ENCODE measurements at places on chromosomes 2 and 18.

- DNase-seq, result no peak
These were observed 37.0 kb upstream of the TAF1B start for GRCh38 chr2:9806298-9806610.

- no peak for DNase-seq
These were observed 7.1 kb downstream of the NEURL3 start for GRCh38 chr2:96498021-96498431.

- no peak for DNase-seq
These were observed 766.1 kb upstream of the SALL3 start for GRCh38 chr18:78213361-78213994.

DNA sequence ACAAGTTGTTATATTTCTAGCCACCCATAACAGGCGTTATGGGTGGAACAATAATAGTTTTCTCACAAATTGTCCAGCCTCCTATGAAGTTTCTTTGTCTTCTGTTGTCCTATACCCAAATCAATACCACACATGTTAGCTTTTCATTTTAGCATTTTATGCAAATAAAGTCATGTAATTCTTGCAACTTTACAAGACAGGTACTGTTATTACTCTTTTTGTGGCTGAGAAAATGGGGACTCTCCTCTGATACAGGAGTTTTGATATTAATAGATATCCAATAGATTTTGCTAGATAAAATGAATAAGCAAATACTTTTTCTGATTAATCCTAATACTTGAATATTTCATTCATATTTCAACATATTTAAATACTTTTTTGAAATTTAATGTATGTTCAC is 151.0 kb downstream of the PMAIP1 start:
- no peak for DNase-seq

DNA sequence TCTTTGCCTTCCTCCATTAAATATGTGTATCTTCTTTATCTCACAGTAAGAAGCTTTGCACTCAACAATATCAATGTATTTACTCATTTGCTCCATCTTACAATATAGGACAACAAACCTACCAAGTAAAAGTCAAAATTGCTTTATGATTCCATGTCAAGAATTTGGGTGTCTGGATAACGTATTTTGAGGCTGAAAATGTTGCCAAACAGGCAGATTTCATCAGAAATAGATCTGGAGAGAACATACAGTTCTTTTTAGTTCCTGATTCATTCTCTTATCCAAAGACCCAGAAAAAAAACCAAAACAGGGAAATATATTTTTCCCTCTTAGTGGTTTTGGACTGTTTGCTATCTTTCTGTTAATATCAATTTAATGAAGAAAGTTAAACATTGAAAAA is 621.1 kb downstream of the STK39 start:
- DNase-seq, result no peak

- no peak for DNase-seq
These were observed 633 bp upstream of the ARMC9 start for GRCh38 chr2:231197706-231198290.

DNA sequence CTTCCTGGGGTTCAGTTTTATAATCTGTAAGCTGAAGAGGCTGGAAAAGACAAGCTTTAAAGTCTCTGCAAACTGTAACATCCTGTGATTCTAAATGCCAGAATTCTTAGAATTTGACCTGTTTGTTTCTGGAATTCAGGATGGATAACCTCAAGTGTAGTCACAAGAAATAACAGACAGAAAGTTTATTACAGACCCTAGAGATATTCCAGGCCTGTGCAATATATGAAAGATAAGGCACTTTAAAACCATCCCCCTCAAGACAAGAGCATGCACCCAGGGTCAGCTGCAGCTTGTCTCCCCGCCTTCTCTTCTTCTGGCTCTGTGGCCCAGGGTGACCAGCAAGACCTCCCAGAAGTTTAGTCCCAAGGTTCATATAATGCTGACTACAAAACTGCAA is 298.7 kb upstream of the ACVR2A start:
- DNase-seq, result no peak

Data from epithelial cell of esophagus (primary cell).